ENCODE measurements at places on chromosomes 3 and 15.

DNA sequence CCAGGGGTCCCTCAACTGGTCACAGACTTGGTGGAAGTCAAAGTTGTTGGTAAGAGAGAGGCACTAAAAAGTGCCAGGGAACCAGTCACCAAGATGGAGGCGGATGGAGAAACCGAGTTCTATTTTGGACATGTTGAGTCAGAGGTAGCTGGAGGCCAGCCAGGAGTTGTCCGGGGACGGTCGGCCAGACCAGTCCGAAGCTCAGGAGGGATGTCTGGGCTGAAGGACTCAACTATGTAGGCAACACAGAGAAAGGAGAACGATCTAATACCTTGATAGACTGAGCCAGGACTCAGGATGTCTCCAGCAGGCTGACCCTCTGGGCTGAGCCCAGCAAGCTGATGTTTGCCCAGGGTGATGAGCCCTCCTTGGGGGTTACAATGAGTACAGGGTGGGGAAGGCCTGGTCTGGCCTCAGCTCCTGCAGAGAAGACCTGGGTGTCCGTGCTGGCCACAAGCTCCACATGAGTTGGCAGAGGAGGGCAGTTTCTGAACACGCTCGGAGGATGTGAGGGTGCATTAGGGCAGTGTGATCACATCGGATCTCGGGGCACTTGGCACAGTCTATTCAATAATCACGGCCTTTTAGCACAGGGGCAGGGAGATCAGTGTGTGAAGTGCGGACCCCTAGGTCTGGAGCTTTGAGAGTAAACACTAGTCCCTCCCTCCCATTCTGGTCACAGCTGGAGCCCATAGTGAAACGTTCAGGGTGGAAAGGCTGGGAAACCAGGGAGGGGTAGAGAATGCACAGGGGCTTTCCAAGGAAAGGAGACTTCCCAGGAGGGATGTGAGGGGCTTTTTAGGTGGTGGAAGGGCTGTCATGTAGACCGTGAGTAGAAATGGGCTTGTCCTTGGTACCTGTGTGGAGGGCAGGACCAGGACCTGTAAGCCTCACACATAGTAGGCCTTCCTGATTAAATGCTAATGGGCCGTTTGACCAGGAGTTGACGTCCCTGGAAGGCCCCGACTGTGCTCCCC lies 111.9 kb downstream of the ETFA start:
- no peak for DNase-seq

DNA sequence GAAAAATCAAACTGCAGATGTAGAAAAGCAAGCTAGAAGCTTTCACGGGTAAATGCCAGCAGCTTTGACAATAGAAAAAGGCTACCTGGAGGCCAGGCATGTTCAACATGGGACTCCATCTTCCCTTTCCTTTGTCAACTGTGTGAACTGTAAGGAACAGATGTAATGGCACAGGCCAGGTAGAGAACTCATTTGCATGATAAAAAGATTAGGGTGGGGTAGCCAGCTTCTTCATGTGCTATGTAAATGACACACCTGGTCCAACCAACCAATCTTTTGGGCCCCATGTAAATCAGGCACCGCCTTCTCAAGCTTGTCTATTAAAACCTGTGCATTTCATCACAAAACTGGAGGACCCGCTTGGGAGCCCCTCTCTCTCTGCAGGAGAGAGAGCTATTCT lies 686.5 kb upstream of the GOLIM4 start:
- no peak for DNase-seq

DNA sequence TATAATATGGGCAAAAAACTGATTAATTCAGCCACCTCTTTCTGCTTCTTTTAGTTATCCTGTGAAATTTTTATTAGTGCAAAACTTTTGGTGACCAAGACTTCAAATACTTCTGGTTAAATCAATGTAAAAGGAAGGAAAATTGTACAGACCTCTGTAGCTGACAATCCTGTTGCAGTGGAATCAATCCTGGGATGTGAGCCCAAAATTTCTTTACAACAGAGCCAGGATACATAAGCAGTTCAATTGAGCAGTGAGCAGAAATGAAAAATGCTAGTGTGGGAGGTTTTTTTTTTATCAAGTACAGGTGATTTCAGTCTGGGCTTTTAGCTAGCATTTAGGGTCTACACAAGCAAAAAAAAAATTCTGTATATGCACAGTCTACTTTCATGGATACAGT lies 398.0 kb downstream of the OTOL1 start:
- no peak for DNase-seq

- no peak for DNase-seq
Observed at GRCh38 chr3:119401069-119401468, 62.3 kb downstream of the TMEM39A start.

DNA sequence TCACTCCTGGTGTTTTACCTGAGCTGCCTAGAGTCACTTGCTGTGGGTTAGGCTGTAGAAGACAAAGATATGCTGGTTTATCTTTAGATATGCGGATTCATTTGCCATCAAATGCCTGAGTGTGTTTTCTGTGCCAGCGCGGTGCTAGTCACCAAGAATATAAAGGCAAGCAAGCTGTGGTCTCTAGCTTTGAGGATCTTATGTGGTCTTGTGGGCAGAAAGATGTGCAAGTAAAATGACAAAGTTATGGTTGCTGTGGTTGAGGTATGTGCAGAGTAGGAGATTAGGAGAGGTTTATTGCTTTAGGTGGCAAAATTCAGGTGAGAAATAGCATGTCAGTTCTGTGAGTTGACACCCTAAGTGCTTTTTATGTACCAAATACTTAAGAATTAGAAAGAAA lies 94.2 kb downstream of the CGNL1 start:
- no peak for DNase-seq

DNA sequence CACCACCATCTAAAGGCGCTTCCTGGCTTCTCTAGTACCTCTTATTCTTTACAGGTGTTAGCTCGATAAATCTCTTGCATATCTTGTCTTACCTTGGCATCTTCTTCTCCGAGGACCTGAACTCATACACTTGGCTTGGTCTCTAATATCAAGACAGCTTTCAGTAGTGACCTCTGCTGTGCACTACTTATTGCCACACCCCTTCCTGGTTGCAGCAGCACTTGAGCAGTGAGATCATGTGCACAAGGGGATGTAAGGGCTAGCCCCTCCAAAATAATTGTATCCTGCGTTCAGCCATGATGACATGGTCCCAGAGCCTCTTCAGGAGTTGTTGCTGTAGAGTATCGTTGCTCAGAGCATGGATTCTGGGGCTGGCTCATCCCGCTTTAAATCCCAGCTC lies 1.3 kb upstream of the PLA1A start:
- no peak for DNase-seq

DNA sequence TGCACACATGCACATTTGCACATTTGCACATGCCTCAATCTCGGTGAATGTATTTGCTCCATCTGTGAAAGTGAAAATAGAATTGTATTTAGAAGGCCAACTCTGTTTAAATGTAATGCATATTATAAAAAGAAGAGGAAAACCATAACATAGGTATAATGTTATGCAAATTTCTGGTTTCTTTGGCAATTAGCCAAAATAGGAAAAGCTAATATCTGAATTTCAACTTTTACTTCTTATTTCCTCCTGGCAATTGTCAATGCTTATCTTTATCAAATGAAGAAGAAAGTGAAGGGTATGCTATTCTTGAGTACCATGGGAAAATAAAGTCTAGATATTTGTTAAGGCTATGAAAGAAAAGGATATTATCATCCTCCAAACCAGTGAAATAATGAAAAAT lies 76.7 kb upstream of the SLC2A2 start:
- no peak for DNase-seq

DNA sequence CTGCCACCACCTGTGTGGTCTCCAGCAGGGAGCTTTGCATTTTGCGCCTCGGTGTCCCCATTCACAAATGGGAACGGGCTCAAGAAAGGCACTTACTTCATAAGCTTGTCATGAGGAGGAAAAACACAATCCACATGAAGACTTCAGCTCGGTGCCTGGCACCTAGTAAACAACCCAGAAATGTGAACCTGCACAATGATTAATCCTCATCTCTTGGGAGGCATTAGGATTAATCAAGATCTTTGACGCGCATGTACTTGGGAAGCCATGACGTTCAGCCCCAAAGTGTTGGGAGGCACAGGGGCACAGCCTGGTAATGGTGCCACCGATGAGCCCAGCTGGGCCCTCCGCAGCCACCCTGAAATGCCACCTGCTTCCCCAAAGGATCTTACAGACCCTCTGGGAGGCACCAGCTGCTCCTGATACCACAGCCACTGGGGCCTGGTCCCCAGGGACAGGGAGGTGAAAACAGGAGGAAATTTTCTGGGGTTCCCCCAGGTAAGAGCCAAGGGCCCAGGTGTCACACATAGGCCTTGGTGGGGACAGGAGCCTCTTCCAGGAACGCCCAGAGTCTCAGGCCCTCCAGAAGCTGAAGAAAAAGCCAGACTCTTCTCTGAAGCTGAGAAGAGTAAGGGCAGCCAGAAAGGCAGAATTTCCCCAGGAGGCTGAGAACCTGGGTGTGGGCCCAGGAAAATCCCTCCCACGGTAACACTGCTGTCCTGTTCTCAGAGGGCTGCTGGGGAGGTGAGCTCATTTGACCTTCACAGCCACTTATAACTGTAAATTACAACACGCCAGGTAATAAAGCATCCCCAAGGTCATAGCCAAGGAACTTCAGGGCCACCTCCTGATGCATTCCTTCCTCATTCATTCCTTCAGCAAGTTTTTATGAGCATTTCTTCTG lies 507.5 kb downstream of the SHQ1 start:
- DNase-seq: no peak

GRCh38 chr15:101613130-101614000 lies 38.8 kb downstream of the TM2D3 start:
- DNase-seq: no peak

DNA sequence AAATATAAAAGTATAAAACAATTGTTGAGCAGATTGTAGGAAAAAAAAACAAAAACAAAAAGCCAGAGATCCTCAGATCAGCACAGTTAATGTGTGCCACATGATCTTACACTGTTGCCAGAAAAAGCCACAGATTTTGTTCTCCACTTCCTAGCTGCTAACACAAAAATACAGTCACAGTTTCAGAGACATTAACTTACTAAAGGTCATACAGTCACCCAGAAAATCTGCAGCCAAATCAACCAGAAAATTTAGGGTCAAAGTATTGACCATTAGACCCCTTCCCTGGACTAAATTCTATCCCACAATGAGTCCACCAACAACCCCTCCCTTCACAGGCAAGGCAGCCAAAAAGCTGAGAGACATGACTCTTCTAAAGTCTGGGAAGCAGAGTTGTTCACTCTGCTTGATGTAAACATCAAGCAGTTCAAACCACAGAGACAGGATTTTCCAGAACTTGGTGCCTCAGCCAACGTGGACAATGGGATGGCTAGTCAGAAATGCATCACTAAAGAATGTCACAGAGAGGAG lies 59.1 kb downstream of the SST start:
- no peak for DNase-seq

- DNase-seq: no peak
Observed at GRCh38 chr3:41608347-41608746, 353.6 kb downstream of the ULK4 start.

DNA sequence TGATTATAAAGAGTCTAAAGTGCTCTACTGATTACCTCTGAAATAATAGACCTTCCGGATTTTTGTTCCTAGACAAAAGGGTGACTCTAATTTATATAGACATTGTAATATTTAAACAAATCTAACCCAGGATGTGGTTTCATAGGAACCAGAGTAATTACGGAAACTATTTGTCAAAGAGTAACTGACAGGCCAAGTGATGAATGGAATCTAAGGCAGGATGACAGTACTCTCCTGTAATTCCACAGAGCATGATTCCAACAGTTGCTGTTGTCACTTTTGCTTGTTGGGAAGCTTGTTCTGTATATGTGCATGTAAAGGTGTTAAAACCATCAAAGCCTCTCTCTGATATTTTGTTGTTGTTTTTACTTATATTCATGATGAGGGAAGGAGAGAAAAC lies 1141.0 kb downstream of the IGSF11 start:
- no peak for DNase-seq
